Activated CD4-positive, alpha-beta T cell treated with anti-CD3 and anti-CD28 coated beads for 4 hours (primary cell): ENCODE measurements at places on chromosomes 1 and 21.
A peak's percentile ranks its signal among the peaks of the same experiment; 100 is the strongest.

DNA sequence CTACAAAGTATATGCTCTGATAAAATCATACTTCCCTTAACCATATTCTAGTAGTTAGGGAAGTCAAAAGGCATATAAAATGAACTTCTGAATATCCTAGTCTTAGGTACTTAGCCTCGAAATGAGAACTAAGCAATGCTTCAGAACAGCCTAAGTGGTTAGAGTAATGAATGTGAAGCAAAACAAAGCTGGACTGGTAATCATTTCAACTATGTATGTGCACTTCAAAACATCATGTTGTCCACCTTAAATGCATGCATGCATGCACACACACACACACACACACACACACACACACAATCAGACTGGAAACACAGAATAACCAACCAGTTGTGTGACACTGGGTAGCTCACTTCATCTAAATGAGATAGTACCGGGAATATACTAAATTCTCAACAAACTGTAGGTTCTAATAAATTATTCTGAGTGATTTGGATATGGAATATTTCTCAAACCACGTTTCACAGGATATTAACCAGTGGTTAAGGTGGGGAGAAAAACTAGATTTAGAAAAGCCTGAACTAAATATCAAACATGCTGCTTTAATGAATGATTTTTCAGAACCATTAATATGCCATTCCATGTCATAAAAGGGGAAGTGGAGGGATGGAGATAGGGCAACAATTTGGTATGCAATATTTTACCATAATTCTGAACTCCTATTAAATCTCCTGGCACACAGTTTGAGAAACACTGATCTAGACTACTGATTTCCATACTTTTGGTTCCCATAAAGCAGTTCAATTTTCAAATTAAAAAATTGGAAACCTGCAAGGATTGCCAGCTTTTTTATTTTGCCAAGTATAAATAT is 19.5 kb downstream of the RNF115 start:
- DNase-seq: no peak

DNA sequence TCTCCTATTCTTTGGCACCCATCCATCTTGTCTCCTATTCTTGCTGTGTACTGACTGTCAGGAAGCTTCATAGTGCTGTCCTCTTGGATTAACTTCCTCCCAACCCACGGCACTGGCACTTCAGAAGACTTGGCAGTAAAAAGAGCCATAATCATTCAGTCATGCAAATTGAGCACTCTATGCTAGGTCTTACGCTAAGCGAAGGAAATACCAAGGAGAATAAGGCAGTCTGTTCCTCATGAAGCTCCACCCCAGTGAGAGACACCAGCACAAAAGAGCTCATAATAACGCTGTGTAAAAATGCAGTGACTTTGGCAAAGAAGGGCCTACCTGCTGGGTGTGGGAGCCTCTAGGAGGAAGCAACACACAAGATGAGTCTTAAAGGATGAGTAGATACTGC is 67.1 kb downstream of the GFI1 start:
- no peak for DNase-seq

- DNase-seq: no peak
Observed at GRCh38 chr21:37762606-37763005, 153.7 kb downstream of the KCNJ6 start.

GRCh38 chr1:22418933-22419382 is 32.7 kb upstream of the ZBTB40 start:
- DNase-seq: no peak

GRCh38 chr1:78483903-78484302 is 6.9 kb upstream of the PTGFR start:
- DNase-seq: no peak

GRCh38 chr1:233614743-233615521 is 1.0 kb downstream of the KCNK1 start:
- DNase-seq: no peak

- DNase-seq: no peak
Observed at GRCh38 chr1:193457676-193458075, 271.3 kb upstream of the B3GALT2 start.

DNA sequence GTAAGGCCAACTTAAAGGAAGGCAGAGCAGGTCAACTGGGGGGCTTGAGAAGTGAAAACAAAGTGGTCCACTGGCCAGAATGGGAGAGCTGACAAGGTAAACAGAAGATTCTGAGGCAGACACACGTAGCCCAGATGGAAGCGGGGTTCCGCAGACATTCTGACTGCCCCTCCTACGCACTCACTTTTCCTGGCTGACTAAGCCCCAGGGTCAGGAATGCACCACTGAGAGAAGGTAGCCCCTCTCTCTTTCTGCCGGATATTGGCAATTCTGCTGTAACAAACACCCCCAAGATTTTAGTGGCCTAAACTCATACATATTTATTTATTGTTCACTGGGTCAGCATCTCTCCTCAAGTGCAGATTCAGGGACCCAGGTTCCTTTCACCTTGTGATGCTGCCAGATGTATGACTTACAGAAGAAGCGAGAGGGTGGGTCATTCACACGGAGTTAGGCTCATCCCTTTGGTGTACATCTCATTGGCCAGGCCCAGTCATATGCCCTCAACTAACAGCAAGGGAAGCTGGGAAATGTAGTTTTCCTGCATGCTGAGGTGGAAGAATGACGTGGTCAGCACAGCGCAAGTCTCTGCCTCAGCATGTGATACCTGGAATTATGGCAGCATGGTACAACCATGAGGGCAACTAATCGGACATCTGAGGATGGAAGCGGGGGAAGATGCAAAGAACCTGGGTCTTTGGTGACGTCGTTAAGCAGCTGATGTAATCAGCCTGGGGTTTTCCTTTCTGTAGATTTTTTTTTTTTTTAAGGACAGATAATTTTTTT is 43.4 kb upstream of the MRPS6 start:
- peak; percentile 58 for DNase-seq

GRCh38 chr21:14353231-14353630 is 29.7 kb downstream of the HSPA13 start:
- no peak for DNase-seq

GRCh38 chr1:100433563-100433962 is 81.3 kb downstream of the CDC14A start:
- DNase-seq: no peak

- no peak for DNase-seq
Observed at GRCh38 chr1:110159168-110159567, 8.9 kb downstream of the SLC6A17 start.

DNA sequence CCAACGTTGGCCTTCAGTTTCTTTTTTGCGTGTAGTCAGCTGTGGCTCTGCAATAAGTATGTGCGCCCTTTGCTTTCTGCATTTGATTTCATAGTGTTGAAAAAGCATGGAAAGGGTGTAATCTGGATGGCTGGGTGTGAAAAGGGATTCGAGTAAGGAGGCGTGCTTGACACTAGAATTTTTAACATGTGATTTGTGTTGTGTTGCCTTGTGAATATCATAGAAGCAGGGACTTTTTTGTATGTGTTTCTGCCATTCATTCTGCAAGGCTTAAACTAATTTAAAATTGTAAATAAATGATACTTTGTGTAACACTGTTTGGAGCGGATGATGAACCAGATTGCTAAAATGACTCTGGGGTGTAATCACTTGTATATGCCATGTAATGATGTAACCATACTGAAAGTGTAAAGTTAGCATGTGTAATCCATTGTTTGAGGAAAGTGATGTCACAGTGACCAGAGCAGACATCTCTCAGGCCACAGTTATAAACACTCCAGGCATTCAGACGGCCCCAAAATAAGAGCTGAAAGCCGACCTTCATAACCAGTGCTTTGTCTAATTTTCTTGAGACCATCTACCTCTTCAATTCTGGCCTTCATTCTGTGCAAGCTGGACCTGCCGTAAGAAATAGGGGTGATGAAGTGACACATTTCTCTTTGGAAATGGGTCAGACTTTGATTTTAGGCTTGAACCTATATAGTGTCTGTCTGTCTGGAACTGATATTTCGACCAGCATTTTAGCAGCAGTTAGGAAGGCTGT is 618 bp downstream of the SH3BGR start:
- DNase-seq: no peak

GRCh38 chr1:35569936-35570335 is 3.2 kb upstream of the TFAP2E start:
- no peak for DNase-seq

DNA sequence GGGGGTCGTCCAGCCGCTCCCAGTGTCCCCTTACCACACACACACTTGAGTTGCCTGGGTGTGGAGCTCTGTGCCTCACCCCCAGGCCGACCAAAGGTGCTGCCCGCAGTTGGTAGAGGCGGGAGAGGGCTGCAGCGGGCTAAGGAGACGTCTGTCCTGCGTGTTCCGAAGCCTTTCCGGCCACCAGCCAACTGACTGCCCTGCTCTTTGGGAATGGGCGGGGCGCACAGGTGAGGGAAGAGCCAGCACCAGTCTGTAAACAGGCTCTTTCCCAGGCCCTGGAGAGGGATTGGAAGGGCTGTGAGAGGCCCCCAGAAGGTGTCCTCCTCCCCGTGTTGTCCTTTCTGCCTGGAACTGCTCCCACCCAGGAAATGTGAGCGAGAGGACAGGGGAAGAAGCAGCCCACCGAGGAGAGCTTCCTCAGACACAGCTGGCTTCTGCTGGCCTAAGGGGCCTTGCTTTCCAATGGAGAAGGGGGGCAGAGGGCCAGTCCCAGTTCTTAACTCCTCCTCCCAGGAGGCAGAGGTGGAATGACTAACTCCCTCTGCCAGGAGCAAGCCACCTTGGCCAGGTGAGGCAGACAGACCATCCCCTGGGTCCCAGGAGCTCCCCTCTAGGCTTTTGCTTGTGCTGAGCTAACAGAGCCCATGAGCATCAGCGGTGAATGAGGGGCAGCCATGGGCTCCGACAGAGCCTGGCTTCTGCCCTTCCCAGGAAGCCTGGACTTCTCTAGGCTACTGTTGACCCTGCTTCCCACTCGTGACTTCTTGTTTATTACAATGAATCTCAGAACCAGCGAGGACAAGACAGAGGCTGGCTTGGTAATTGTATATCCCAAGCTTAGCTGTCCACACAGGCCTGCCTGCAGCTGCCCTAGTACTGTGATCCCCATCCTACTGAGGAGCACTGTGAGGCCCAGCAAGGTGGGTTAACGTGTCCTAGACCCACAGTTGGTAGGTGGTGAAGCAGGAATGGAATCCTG is 158.1 kb upstream of the COA6 start:
- no peak for DNase-seq

GRCh38 chr1:150192012-150192411 is 42.3 kb downstream of the PLEKHO1 start:
- no peak for DNase-seq

DNA sequence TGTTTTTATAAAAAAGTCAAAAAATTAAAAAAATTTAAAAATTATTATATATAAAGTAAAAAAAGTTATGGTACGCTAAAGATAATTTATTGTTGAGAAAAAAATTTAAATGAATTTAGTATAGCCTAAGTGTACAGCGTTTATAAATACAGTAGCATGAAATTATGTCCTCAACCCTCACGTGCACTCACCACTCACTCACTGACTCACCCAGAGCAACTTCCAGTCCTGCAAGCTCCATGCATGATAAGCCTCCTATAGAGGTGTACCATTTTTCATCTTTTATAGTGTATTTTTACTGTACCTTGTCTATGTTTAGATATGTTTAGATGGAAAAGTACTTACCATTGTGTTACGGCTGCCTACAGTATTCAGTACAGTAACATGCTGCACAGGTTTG is 5.1 kb downstream of the DISC1 start:
- DNase-seq: no peak

DNA sequence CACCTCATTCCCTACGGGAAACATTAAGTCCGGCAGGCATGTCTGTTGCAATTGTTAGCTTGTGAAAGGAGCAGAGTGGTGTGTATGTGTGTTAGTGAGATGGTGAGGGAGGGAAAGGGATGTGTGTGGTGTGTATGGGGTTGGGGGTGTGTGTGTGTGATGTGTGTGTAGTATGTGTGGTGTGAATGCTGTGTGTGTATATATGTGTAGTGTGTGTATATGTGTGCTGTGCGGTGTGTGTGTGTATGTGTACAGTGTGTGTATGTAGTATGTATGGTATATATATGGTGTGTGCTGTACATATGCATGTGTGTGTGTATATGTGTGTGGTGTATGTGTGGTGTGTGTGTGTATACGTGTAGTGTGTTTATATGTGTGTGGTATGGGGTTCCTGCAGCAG is 20.8 kb upstream of the BLACAT1 start:
- DNase-seq: no peak

GRCh38 chr1:16905868-16906702 is 10.3 kb downstream of the RNU1-2 start:
- no peak for DNase-seq

- no peak for DNase-seq
Observed at GRCh38 chr1:53265581-53265980, 27.3 kb upstream of the MAGOH start.

DNA sequence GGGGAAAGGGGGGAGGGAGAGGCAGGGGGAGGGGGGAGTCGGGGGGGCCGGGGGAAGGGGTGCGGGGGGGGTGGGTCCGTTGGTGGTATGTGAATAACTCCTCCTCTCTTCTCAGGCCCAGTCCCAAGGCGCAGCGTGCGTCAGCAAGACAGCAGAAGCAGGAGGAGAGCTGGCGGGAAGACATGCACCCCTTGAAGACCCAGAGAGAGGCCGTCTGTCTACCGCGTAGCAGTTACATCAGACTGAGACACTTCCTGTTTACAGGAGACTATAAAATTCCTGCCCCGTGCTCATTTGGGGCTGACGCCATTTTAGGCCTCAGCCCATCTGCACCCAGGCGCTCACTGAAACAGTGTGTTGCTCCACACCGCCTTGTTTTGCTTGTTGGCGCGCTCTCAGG is 55.3 kb downstream of the SETD4 start:
- no peak for DNase-seq

DNA sequence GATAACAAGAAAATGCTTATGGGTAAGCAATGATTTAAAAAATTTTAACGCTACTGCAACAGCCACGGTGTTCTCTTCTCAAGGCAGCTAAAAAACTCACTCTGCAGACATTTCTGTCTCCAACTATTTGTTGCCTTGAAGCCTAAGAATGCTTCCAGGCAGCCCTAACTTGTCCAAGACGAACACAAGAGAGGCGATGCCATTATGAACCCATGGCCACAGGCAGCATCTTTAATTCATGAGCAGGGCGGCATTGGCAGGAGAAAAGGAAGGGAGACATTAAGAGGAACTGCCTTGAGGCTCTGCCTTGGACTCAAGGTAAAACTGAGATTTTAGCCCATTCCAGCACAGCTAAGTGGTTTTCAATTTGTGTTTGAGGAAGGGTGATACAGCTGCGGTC is 67.5 kb downstream of the KCND3 start:
- no peak for DNase-seq

DNA sequence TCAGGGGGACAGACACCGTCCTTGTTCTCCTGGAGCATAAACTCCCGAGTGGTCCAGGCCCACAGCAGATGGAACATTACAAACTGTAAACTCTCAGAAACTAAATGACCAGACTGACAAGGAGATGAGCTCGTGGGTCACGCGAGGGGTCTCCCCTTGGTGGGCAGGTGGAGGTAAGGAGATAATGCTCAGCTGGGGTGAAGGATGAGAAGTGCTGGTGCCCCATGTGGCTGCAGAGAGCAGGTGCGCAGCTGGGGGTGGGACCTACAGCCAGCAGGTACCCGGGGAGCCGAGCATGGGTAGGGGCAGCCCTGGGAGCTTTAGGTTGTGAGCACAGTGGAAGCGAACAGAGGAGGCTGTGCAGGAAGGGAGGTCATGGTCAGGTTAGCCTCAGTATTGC is 40.1 kb downstream of the AJAP1 start:
- no peak for DNase-seq
